Stimulated activated CD8-positive, alpha-beta memory T cell treated with anti-CD3 and anti-CD28 coated beads, Interleukin-4, amount 100 ng/mL, for 4 hours (primary cell): ENCODE measurements at places on chromosomes 2 and 18.

GRCh38 chr2:85421260-85422071, 3.0 kb downstream of the SH2D6 start:
- DNase-seq = no peak

DNA sequence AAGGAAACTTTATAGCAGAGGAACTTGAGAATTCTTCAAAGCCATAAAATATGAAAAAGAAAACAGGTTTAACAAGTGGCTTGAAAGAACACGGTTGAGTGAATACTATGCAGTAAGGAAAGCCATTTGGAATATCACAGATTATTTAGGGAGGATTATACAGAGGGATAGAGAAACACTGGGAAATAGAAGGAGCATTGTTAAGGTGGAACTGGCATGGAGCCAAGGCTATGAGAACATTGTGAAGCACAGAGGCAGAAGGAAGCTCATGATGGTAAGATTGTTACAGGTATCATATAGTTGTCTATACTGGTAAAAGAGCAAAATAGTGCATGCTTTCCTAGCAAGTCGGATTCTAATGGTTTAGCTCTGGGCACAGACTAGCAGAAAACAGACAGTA, 87.1 kb downstream of the SS18 start:
- no peak for DNase-seq

DNA sequence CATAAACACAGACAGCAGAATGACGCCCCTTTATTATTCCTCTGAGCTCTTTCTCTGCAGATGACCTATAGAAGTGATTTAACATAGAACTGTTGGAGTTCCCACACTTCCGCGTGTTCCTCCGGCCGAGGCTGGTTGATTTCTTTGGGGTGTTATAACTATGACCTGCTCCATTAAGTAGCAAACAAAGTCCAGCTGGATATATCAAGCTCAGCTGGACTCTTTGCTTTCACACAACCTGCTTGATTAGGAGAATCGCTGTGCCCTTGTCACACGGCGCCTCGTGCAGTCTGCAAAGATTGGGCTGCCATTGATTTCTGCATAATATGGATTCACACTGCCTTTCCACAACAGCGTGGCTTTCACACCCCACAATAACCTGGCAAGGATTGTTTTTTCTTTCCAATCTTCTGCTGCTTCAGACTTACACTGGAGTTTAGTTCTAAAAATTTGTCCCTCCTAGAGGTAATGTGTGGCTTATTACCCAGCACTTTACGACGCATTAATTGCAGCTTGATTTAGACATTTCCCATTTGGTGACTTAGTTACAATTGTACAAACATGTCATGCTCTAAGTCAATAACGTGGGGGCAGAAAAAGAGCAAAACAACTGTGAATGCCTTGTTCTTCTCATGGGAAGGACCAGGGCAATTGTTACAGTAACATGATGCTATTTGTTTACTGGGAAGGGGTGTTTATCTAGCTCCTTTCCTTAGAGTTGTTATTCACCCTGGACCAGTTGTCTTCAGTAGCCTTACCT, 485.7 kb downstream of the TXNL1 start:
- DNase-seq = no peak

- DNase-seq = no peak
These were observed 59.1 kb downstream of the NCK2 start for GRCh38 chr2:105803773-105804172.

DNA sequence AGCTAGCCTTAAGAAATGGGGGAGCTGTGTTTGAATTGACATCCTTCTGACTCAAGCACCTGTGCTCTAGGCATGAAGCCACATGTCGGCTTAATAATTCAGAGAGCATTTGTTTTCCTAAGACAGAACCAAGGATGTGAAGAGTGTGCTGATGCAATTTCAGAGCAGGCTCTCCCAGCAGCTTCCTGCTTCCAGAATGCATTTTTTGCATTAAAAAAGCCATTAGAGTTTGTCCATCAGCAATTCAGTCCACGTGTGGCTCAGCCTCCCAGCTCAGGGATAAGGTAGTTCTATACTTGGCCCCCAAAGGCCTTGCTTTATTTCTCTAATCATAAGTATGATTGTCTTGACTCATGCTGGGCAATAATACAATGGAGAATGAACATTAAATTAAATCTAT, 37.7 kb downstream of the DOCK10 start:
- DNase-seq = no peak

DNA sequence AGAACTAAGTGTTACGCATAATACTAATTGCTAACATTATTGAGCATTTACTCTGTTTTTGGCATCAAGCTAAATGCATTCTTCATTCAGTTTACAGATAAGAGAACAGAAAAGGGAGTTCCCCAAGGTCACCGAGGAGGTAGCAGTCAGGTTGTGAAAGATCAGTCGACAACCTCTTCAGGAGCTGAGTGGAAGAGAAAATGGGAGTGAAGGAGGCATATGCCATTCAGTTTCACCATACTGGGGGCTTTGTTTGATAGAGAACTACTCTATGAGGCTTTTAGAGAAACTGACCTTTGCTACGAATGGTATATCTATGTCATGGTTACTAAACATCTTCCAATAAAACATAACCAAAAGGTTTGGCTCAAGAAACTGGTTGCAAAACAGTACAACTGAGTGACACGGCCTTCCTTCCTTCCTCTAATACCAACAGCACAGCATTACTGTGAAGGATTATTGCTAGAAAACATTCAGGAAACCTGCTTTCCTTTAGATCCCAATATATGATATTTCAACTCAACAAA, 112.1 kb downstream of the RBMS1 start:
- DNase-seq = no peak

DNA sequence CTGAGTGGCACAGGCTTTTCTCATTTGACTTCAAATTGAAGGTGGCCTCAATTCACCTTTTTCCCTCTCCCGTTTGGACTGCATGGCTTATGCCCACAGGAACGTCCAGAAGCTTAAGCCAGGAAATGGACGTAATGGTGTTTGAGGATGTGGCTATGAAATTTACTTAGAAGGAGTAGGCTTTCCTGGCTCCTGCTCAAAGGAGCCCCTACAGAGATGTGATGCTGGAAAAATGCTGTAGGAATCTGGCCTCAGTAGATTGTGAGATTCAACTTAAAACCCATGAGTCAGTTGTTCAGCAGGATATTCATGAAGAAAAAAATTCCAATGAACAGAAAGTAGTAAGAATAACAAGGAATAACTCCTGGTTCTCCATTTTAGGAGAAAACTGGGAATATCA, 129.0 kb downstream of the ICOS start:
- DNase-seq = no peak

- no peak for DNase-seq
These were observed 425.9 kb upstream of the SLC8A1 start for GRCh38 chr2:40877734-40878288.

DNA sequence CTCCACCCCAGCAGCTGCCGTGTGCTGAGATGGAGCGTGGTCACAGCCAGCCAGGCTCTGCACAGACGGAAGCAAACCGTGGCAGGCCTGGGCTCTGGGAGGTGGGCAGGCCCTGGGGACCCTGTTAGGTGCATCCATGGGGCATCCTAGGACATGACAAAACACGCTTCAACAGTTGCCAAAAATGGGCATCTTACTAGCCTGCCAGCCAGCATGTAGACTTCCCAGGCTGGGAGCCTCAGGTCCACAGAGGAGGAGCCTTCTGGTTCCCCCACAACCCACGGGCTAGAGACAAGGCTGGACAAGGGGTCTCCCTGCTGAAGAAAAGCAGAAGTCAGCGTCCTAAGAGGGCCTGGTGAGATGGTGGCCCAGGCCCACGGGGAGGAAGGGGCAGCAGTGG, 139.5 kb downstream of the HDAC4 start:
- no peak for DNase-seq

DNA sequence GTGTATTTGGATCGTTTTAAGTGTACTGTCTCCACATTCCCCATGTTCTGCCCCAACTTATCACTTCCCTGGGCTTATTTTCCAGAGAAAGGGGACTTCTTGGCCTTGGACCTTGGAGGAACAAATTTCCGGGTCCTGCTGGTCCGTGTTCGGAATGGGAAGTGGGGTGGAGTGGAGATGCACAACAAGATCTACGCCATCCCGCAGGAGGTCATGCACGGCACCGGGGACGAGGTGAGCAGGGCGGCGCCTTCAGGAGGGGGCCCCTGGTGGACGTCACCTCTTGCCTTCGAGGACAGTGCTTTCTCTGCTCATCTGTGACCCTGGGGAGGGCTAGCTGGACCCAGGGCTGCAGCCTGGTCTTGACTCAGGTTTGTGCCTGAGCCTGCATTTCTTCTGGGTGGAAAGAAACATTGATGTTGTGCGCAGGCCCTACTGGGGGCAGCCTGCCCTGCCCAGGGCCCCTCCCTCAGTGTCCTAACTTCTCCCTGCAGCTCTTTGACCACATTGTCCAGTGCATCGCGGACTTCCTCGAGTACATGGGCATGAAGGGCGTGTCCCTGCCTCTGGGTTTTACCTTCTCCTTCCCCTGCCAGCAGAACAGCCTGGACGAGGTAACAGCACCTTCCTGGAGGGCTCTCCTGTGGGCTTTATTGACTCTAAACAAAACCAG, 47.8 kb downstream of the HK2 start:
- DNase-seq = no peak

DNA sequence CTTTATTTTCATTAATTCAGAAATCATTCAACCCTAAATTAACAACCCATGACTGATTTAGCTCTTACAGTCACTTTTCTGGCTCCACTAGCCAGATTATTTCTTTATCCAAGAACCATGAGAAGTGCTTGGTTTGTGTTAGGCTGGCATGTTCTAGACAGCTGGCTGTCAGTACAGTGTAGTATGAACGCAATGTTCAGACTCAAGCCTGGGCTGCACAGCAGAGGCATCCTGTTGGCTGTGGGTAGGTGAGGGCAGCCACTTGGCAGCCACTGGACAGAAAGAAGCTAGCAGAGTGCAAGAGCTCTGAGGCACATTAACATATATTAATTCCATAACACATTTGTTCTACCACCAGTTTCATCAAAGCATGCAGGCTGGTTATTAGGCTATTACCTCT, 522.9 kb upstream of the FSHR start:
- no peak for DNase-seq

DNA sequence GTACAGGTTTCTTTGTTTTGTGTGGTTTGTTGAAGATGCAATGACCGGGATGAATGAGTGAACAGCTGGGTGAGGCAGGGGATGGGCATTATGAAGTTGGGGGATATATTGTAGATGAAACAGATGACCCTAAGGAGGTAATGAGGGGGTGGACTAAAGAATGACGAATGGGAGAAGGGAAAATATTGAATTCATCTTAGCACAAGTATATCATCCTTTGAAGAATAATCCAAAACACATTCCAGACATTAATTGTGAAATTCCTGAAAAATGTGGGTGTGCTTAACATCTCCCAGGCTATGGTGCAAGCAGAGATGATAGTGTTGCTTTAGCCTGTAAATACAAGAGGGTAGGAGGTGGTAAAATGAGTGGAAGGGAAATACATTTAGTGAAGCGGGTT, 5.8 kb downstream of the CRIM1 start:
- no peak for DNase-seq

GRCh38 chr2:231519975-231520555, 10.2 kb downstream of the NMUR1 start:
- no peak for DNase-seq

DNA sequence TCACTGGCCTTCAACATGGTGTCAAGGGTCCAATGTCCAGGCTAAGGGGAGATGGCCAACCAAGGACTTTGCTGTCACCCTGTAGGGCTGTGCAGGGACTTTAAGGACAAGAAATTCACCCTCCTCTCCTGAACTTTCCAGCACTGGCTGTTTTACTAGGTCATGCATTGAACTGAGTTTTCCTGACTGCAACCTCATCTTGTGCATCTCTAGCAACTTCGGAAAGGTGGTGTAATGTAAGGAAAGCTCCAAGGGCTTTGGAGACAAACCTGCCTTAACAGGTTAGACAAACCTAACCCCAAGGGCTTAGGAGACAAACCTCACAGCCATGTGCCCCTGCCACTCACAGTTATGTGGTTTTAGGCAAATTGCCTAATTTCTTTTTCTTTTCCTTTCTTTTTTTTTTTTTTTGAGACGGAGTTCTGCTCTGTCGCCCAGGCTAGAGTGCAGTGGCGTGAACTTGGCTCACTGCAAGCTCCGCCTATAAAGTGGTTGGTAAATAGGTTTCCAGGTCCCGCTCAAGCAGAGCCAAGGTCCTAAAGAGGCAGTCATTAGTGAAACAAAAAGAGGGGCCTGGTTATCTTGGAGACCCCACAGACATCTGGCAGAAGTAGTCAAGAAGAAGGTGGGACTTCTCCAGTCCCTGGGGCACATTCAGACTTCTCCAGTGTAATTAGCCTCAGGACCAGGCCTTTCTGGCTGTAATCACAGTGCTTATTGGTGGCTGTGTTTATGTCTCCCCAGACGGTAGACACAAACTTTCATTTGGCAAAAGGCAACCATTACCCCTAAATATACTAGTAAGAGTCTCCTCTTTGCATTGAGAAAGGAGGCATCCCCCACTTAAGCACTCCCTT, 37.6 kb upstream of the PMAIP1 start:
- DNase-seq = no peak

DNA sequence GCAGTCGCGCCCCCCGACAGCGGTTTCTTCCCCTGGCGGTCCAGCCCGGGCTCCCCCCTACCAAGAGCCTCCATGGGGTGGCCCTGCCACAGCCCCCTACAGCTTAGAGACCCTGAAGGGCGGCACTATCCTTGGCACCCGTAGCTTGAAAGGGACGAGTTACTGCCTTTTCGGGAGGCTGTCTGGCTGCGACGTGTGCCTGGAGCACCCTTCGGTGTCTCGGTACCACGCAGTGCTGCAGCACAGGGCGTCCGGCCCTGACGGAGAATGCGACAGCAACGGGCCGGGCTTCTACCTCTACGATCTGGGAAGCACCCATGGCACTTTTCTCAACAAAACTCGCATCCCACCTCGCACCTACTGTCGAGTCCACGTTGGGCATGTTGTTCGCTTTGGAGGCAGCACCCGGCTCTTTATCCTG, 475 bp downstream of the SLC4A1AP start:
- no peak for DNase-seq

DNA sequence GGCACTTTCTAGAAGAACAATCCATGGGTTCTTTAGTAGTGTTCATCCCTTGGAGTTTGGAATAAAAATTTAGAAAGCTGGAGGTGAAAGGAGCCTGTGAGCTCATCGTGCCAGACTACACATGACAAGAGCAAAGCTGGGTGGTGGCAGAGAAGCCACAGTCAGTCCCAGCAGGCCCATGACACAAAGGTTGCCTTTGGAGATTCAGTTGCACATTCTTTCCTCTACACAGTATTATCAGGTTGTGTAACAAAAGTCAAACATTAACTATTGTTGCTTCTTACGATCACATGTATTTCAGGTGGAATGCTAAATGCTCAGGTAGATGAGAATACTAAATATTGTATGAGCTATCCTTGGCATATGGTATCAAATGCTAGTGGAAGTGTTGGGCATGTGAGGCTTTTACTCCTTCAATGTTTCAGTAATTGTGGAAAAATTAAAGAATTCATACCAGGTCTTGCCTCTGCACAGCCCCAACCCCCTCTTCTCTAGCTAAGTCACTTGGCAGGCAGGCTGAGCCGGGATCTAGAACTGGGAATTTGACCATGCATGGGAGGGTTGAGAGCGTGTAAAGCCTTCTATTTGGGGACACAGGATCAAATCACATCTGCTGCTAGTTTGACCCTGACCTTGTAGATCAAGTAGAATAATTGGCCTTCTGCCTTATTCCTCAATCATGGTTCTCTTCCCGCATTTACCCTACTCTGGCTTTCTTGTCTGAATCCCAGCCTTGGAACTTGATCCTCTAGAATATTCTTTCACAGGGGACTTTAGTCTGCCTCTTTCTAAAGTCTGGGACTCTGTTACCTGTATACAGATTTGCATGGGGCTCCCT, 230.9 kb downstream of the GCA start:
- no peak for DNase-seq
